ENCODE measurements at places on chromosomes 16 and 17. TPM values are rescaled to one million over a fixed set of nuclear protein-coding genes. Genes with fewer than 3 reads are reported as not detected.
A peak's percentile ranks its signal among the peaks of the same experiment; 100 is the strongest.

GRCh38 chr16:12793120-12793864 is 10.4 kb downstream of the CPPED1 start:
- DNase-seq: no peak

GRCh38 chr17:49851387-49852291 is 3.8 kb upstream of the TAC4 start:
- peak; percentile 69 for DNase-seq

GRCh38 chr16:89827383-89828198 is 684 bp upstream of the SPIRE2 start:
- no peak for DNase-seq

DNA sequence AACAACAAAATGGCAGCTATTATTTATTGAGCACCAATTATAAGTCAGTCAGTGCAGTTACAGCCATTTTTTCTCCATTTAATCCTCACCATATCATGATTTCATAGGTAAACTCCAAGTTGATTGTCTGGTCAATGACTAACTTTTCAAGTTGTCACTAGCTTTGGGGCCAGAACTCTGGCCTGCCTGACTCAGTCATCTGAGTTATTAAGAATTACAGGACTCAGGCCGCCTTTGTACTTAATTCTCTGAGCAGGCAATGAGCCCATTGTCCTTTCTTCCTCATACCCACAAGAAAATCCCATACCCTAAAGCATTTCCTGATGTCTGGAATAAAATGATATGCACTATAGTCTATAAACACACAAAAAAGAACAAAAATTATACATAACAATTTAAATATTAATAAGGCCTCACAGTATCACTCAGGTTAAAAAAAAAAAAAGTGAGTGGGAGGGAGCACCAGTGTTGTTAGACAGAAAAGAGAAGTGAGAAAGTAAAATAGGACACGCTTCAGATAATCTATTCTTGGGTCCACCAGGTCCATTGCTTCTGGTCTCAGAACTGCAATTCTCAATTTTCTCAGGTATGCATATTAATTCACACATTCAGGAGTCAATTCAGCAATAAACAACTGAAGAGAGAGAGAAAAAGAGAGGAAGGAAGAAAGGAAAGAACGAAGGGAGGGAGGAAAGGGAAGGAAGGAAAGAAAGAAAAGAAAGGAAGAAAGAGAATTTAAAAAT is 70.2 kb downstream of the SPAG9 start:
- DNase-seq: no peak

DNA sequence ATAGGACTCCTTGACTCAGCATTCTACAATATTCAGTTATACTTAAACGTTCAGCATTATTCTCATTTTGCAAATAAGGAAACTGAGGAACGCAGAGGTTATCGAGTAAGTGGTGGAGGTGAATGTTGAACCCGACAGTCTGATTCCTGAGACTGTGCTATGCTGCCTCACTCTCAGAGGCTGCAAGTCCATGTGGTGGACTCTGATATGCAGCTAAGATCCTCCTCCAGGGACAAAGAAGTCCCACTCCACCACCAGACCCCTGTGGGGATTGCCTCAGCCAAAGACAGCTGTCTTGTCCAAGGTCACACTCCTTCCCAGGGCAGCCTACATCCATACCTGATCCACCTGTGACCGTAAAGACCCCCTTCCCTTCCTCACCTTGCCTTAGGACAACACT is 37.5 kb downstream of the ACSM2B start:
- DNase-seq: no peak

DNA sequence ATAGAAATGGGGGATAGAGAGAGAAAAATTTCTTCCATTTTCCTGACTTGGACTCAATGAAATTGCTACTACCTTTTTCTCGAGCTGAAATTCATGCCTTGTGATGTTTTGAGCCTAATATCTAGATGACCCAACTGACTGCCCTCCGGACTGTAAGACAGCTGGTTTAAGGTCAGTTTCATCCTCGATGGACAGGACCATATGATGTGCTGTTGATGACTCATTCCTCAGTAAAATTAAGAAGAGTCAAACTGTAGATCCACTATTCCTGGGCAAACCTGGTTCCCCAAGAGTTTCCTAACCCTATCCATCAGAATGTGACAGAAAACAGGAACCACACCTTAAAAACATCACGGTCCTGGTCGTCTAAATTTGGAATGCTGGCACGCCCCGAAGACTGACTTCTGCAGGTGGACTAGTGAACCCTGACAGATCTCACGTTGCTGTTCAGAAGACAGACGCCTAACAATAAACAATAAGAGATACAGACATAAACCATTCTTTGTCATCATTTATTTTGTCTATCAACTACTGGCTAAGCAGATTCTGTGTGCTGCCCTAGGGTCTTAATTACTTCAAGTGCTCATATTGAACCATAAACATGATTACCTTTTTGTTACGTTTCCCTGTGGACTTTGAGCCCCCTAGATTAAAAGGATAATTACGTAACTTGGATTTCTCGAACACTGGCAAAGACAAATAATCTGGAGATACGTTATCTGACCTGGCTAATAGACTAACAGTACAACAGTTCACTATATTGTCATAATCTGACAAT is 45.1 kb upstream of the NOS2 start:
- no peak for DNase-seq

Gene CEP295NL
- polyA plus RNA-seq: not detected

Gene SPECC1
- polyA plus RNA-seq: 8.5 TPM

Gene TBC1D3E
- polyA plus RNA-seq: not detected

Gene PRCD
- 4.5 TPM for polyA plus RNA-seq

Gene HS3ST3B1
- polyA plus RNA-seq: 7.7 TPM

Gene NOG
- 2.6 TPM for polyA plus RNA-seq

Gene HOXB9
- 0.39 TPM for polyA plus RNA-seq

Gene SLC16A6
- 0.63 TPM for polyA plus RNA-seq

Measured in muscle of arm (tissue), 14 donors.